ENCODE measurements at places on chromosomes 11 and 22.

- peak; percentile 47 for DNase-seq
These were observed 45.9 kb upstream of the TEAD1 start for GRCh38 chr11:12628314-12628713.

DNA sequence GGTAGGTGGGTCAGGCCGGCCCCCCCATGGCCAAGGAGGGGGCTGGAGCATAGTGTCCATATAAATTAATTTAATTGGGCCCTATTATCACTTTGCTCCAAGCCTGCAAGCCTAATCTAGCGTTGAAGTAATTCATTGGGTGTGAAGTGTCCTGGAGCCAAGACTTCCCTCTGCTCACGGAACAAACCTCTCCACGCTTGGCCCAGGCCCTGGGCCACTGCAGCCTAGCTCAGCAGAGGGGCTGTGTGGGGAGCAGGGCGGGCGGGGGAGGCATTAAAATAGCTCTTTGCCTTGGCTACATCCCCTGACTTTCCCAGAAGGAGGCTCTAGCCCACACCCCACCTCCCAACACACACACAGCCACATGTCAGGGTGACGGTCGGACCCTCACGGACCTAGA is 73.5 kb downstream of the THAP12 start:
- DNase-seq, result no peak

- DNase-seq, result no peak
These were observed 10.9 kb downstream of the AIP start for GRCh38 chr11:67493548-67494370.

- no peak for DNase-seq
These were observed 10.0 kb upstream of the MUC5AC start for GRCh38 chr11:1147792-1148191.

GRCh38 chr11:71146846-71147245 is 105.5 kb downstream of the SHANK2 start:
- DNase-seq, result no peak

DNA sequence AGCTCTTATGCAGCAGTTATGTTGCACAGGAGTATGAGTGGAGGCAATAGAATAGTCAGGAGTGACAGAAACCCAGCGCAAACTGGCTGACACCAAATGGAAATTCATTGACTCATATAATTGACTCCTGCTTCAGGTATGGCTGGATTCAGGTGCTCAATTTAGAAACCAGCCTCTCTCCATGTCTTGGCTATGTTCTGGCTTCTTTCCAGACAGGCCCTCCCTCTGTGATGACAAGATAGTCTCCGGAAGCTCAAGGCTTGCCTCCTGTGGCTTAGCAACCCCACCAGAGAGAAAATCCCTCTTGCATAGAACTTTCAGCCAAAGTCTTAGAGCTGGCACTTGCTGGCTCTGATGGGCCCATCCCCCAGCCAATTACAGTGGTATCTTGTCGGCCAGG is 28.1 kb upstream of the MN1 start:
- no peak for DNase-seq

GRCh38 chr11:75513250-75513649 is 12.5 kb downstream of the GDPD5 start:
- DNase-seq, result no peak

- no peak for DNase-seq
These were observed 43.4 kb downstream of the GRIK4 start for GRCh38 chr11:120554766-120555432.

GRCh38 chr11:121472312-121472711 is 19.5 kb upstream of the SORL1-AS1 start:
- no peak for DNase-seq

DNA sequence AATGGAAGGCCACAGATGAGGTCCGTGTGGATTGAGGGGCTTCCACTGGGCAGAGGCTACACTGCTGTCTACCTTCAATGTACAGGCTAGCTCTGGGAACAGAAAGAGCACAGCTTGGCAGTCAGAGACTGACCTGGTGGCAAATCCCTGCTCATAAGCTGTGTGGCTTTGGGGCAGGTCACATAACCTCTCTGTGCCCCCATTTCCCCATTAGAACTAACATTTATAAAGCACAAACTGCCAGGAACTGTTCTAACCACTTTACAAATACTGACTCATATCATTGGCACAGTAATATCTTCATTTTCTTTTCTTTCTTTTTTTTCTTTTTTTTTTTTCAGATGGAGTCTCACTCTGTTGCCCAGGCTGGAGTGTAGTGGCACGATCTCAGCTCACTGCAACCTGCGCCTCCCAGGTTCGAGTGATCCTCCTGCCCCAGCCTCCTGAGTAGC is 3.1 kb downstream of the FOSL1 start:
- no peak for DNase-seq

GRCh38 chr11:134879341-134879740 is 467.3 kb upstream of the B3GAT1 start:
- no peak for DNase-seq

DNA sequence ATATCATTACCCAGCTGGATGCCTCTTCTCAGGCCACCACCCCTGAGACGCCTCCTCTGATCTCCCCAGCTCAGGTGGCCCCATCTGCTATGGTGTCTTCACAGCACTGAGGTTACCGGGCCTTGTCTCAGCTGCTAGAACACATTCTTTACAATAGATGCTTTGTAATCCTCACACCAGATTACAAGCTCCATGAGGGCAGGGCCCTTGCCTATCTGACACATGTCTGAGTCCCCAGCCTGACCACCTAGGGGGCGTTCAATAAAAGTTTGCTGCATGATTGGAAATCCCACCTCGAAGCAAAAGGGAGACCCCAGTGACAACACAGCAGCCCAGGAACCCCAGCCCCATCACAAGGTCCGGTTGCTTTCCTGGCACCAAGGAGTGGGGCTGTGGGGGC is 2.0 kb downstream of the MACROD1 start:
- DNase-seq, result no peak

GRCh38 chr22:36744791-36745190 is 31.1 kb downstream of the IFT27 start:
- DNase-seq, result no peak

- DNase-seq, result no peak
These were observed 1.9 kb downstream of the CARNS1 start for GRCh38 chr11:67417425-67417824.

DNA sequence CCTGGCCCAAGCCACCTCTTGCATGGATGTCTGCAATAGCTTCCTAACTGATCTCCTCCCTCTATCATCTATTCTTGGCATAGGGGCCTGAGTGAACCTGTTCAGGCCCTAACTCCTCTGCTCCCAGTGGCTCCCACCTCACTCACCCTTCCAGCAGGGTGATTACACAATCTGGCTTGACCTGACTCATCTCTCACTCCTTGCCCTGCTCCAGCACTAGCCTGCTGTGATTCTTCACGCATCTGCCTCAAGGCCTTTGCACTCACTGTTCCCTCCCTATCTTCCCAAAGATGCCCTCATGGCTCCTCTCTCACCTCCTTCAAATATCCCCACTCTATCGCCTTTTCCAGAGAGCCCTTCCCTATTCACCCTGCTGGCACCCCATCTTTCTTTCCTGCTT is 10.5 kb downstream of the SCN4B start:
- DNase-seq, result no peak

GRCh38 chr11:124917115-124917637 is 1.9 kb upstream of the HEPN1 start:
- no peak for DNase-seq

GRCh38 chr11:3165916-3166267 is 782 bp upstream of the OSBPL5 start:
- no peak for DNase-seq

GRCh38 chr11:79229047-79229446 is 211.8 kb downstream of the TENM4 start:
- DNase-seq, result no peak

DNA sequence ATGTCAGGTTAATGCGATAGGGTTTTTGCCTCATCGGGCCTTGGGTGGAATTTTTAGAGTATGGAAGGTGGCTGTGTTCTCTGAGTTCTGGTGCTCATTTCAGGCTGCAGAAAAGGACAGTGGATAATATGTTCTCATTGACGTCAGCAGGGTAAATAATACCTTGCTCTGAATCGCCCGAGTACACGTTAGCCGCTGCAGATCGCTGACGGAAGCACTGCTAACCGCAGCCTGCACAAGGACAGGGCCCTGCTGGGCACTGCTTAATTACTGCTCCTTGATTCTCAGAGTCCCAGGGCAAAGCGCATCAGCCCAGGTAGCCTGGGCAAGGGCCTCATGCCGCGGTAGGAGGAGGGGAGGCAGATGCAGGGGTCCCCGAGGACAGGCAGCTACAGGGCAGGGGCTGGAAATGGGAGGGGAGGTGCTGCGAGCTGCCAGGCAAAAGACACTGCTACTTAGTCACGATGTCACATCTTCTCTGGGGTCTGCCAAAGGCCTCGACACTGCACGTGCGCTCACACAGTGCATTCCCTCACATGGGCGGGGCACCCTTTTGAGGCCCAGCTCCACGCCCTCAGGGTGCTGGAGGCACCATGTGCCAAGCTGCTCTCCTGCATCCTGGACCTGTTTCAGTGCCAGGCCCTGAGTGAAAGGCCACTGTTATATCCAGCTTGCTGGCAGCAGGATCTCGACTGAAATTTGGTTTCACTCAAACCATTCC is 35.2 kb downstream of the PPP2R1B start:
- no peak for DNase-seq

GRCh38 chr22:49514641-49515040 is 313.0 kb downstream of the BRD1 start:
- no peak for DNase-seq

DNA sequence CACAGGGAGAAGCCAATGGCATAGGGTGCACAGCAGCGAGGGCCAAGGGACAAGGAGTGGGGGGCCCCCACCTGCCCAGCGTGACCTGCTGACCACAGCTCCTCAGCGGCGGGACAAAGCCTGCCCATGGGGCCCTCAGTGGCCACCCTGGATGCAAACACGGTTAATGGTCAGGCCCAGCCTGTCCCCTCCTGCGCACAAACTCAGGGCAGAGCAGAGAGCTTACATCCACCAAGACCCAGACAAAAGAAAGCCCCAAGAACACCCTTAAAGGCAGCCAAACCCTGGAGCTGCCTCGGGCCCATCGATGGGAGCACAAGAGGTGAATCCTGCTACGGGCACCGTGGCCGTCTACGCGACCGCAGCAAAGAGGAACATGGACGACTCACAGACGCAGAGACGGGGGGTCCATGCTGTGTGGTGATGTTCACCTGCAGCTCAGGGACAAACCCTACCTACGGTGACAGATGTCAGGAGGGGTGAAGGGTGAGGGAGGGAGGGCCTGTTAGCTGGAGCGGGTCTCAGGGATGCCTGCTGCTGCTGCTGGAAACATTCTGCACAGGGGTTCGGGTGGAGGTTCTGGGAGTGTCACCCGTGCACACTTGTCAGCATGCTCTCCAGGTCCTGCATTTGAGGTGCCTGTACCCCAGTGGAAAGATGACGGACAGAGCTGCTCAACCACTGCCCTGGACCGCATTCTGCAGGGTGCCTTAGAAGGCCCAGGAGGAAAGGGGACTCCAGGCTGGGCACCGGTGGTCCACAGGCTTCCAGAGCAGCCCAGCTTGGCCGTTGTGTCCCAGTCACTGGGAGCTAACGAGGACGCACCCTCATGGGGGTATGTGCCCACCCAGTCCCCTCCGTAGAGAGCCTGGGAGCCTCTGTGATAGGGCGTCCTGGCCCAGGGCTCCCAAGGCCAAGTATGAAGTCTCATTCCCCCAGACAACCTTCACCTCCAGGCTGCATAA is 11.6 kb downstream of the ASCL2 start:
- no peak for DNase-seq

- no peak for DNase-seq
These were observed 91.5 kb downstream of the MN1 start for GRCh38 chr22:27709919-27710675.

- no peak for DNase-seq
These were observed 31.4 kb upstream of the SLC22A25 start for GRCh38 chr11:63274776-63275175.

GRCh38 chr11:2867722-2868505 is 17.7 kb downstream of the CDKN1C start:
- DNase-seq, result no peak

DNA sequence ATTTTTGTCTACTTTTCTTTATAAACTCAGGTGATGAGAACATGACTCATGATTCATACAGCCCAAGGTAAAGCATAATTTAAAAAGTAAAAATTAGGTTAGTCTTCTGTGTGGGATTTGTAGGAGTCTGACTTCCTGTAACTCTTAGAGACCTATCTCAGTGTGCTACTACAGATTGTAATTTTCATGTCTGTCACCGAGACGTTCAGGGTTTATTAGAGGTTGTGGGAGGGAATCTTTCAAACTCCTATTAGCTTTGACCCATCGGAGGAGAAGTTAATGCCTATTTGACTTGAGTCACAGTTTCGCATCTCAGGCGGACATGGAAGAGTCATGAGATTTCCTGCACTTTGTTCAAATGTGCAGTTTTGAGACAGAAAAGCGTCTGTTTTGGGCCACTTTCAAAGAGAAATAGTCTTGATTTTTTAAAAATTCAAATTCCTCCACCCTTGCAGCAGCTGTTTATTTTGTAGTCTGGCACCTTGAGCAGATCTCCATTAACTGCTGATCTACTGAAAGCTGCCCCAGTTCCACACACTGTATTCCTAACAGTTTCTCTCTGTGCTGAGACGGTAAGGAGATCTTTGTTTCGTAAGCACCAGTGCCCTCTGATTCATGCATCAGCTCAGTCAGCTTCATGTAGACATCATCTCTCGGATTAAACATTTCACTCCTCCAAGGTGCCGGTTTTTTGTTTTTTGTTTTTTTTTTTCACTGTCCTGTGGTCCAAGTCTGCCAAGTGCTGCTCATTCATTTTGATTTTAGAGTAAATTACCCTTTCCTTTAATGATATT is 24.3 kb downstream of the ALKBH3 start:
- no peak for DNase-seq

Measured in Calu3 (cell line).